ENCODE measurements at places on chromosomes 11 and 22.
A peak's percentile ranks its signal among the peaks of the same experiment; 100 is the strongest.

DNA sequence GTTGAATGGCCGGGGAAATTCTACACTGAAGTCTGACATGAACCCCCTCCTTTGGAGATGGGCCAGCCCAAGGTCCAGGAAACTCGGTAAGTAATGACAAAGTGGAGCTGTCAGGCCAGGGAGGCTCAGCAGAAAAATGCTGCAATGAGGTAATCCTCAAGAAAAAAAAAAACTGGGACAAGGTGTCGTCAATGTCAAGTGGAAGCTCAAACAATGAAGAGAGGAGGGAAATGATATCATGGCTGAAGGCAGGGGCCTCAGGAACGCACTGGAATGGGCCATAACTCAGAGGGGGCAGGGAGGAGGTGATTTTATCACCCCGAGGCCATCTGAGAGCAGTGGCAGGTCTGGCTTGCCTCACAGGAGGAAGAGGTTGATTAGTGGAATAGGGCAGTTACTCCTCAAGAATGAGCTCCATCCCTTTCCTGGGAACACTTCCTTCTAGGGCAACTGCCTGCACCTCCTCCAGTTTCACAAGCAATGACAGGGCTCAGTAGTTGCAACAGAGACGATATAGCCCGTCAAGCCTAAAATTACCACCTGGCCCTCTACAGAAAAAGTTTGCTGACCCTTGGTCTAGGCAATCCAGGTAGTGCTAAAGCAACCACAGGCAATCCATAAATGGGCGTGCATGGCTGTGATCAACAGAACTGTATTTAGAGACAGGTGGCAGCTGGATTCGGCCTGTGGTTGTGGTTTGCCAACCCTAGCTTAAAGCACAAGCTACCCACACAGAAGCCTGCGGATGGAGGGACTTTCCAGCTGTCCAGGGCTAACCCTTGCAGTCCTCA is 65.2 kb downstream of the FBXO7 start:
- no peak for DNase-seq

- no peak for DNase-seq
Measured at GRCh38 chr11:134248910-134249480, 4.2 kb downstream of the THYN1 start.

DNA sequence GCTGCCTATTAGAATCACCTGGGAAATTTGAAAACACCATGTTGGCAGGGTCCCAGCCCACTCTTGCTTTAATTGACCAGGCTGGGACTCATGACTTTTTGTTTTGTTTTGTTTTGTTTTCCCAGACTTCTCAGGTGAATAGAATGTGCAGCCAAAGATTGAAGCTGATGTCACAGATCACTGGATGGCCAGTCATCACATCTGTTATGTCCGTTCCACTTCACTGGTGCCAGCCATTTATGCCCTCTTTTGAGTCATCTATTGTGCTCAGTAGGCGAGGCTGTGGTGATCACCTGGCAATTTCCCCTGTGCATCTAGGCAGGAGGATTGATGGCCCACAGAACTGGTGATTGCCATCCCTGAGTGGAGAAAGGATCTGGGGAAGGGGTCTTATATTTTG is 297.3 kb downstream of the INSC start:
- DNase-seq = no peak

DNA sequence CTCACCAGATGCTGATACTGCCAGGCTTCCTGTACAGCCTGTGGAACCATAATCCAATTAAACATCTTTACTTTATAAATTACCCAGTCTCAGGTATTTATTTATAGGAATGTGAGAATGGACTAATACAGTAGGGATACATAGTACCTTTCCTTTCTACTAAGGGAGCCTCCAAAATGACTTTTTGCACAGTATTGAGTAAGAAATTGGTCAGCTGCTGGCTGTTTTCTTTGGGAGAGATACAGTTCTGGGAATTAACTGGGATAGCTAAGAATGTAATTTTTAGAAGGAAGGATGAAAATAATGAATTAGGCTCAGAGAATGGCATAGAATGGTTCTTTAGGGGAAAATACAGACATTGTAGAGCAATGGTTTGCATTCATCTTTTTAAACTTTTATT is 426.0 kb upstream of the DDI1 start:
- DNase-seq = no peak

GRCh38 chr11:134293119-134294113 is 17.2 kb downstream of the GLB1L3 start:
- no peak for DNase-seq

GRCh38 chr11:25970726-25971508 is 361.0 kb upstream of the ANO3 start:
- peak; percentile 9 for DNase-seq

DNA sequence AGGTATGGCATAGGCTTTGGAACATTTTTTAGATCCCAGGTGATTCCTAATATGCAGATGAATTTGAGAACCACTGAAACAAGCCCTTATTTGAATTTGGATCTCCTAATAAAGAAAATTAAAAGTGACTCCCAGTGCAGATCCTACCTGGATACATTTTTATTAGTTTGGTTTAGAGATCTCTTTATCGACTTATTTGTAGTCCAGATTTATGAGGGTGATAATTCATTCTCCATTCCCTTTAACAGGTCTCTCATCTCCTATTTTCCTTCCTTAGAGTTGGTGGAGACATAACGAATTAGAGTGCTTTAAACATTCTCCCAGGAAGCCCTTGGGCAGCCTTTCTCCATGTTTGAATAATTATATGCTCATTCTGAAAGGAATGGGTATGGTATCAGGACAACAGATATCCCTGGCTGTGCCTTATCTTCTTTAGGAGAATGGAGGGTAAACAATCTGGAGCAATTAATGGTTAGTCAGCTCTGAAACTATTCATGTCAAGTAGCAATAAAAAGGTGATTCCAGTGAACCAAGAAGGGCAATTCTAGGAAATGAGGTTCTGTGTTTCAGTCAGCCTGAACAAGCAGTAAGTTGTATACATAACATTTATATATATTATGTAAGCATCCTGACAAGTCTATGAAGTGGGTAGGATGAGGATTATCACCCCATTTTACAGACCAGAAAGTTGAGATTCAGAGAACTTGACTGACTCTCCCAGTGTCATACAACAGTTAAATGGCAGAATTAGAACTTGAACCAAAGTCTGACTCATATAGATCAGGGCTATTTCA is 53.9 kb upstream of the RCE1 start:
- DNase-seq = no peak

DNA sequence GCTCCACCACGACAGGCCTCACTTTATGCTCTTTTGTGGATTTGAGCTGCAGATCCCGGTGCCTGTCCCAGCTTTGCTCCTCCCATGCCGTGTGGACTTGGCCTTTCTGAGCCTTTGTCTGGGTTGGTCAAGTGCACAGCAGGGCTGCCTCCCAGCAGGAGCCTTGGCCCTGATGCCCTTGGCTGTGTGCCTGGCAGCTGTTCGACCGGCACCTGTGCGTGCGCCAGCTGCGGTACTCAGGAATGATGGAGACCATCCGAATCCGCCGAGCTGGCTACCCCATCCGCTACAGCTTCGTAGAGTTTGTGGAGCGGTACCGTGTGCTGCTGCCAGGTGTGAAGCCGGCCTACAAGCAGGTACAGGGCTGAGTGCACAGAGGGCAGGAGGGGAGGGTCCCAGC is 46.5 kb downstream of the MYO7A start:
- no peak for DNase-seq

GRCh38 chr11:70818351-70818750 is 420.0 kb downstream of the CTTN start:
- no peak for DNase-seq

GRCh38 chr11:122337241-122337640 is 221.2 kb upstream of the BLID start:
- DNase-seq = no peak

GRCh38 chr11:125901872-125902271 is 1.1 kb downstream of the PUS3 start:
- DNase-seq = no peak

GRCh38 chr11:111512296-111513239 is at the start of gene BTG4:
BTG4 (minus strand) TSS chr11:111512386; CDS start chr11:111498776, 13,610 bp downstream.
- peak; percentile 52 for DNase-seq

DNA sequence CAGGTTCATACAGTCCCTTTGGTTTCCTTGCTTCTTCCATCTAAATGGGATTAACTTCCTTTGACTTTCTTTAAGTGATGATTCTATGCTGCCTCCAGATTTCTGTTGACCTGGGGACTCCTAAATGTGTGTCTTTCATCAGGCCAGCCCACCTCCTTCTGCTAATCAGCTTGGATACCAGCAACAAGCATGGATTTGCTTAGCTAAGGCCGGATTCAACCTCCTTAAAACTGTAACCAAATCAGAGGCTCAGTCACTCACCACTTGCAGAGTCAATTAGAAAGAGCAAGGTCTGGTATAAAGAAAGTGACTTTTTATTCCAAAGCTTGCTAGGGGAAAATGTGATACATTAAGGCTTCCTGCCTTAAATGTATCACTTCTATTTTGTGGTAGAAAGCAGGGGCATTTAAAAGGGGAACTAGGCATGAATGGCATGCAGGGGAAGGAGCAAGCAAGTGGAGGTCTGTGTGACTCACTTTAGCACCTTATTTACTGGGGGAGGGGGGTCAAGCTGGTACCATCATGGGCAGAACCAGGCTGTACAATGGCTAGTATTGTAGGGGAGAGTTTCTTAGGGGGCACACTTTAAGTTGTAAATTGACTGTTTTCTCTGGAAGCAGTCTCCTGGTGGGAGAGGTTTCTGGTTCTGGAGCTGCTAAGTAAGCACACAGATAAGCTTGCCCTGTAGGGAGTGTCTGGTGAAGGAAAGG is 239.0 kb upstream of the PDGFD start:
- peak; percentile 8 for DNase-seq

- DNase-seq = no peak
Measured at GRCh38 chr11:120513436-120514315, 2.1 kb downstream of the GRIK4 start.

DNA sequence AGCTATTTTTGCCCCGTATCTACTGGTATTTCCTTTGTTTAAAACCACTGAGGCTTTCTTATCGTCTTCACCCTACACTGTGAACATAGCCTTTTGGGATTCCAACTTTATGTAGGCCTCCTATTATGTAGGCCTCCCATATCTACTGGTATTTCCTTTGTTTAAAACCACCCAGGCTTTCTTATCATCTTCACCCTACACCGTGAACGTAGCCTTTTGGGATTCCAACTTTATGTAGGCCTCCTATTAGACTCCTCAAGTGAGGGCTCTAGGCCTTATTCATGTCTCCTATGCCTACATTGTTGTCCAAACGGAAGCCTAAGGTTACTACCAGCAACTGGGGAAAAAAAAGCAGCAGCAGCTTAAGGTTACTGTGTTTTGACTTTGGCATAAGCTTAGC is 23.7 kb downstream of the CEP295 start:
- DNase-seq = no peak

GRCh38 chr11:125256541-125257189 is 92.1 kb downstream of the PKNOX2 start:
- DNase-seq = no peak

DNA sequence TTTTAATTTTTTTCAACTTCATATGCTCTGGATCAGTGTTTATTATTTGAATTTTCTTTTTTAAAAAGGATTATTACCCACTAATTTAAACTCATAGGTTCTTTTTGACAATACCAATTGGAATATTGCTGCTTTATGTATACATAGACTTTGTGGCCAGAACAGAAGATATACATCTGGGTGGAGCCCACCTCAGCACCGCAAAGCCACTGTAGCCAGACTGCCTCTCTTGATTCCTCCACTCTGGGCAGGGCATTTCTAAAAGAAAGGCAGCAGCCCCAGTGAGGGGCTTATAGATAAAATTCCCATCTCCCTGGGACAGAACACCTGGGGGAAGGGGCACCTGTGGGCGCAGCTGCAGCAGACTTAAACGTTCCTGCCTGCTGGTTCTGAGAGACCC is 10.6 kb upstream of the C11orf58 start:
- DNase-seq = no peak

GRCh38 chr11:102983486-102983885 is 28.0 kb upstream of the MMP13 start:
- no peak for DNase-seq

DNA sequence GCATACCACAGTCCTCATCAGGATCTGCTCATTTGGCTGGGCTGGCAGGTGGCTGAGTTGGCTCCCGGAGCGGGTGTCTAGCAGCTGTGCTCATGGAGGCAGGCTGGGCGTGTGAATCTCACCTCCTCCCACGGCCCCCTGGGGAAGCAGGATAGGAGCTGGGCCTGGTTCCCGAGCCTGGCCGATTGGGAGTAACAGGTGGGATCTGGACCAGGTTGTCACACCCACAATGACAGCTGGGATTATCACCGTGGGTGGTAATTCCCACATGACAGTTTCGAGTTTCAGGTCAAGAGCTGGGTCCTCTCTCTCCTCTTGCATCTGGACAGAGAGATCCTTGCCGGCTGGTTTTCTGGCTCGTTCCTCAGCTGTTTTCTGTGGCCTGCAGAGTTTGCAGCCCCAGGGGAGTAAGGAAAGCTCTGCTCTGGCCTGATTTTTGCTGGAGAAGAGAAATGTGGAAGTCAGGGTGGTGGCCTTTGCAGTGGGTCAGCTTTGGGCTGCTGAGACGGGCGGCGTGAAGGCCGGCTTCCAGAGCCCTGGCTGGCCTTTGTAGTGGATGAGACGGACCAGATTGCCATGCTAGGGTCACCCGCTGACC is 57.0 kb downstream of the BCR start:
- DNase-seq = no peak

GRCh38 chr22:23470811-23471389 is 109.2 kb downstream of the IGLL1 start:
- no peak for DNase-seq

- DNase-seq = no peak
Measured at GRCh38 chr22:44947049-44947448, 62.8 kb downstream of the PHF21B start.

- no peak for DNase-seq
Measured at GRCh38 chr11:28514391-28514790, 406.2 kb downstream of the METTL15 start.

DNA sequence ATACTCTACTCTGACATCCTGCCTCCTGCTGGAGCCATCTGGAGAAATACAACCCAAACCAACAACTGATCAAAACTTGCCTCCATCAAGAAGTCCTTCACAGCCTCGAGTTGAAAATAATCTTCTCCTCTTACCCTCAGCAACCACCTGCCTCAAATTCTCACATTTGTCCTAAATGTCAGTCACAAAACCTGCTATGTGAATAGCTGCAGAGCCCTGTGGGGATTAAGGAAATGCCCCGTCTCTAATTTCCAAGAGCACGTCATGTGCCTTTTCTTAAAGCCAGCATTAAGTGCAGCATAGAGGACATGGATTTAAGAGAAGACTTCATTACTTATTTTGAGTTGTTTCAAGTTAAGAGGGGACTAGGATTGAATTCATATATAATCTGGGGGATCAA is 105.9 kb downstream of the TRPC6 start:
- no peak for DNase-seq

Measured in ACHN (cell line).